ENCODE measurements at places on chromosomes 2 and 18. TPM values are rescaled to one million over a fixed set of nuclear protein-coding genes. Genes with fewer than 3 reads are reported as not detected.

- peaks cover 14% of the 10 kb centered on the region for H3K4me1 ChIP-seq
- H3K4me3 ChIP-seq: no peak overlapping the region
- no peak overlapping the region for H3K27ac ChIP-seq
Measured at GRCh38 chr2:136093583-136093982, 24.4 kb downstream of the CXCR4 start.

DNA sequence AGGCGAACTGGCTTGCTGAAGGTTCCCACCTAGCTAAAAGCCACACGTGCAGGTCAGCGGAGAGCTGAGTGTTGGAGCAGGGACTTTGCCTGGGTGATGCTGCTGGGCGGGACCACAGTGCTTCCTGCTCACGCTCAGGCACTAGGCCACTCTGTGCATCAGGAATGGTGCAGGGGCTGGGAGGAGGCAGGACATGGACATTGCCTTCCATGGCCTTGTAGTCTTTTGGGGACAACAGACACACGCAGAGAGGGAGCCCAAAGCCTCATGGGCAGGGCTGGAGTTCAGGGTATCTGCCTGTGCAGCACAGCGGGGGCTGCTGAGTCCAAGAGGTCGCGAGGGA lies 207.2 kb downstream of the ZBTB7C start:
- no peak overlapping the region for H3K27ac ChIP-seq
- H3K4me3 ChIP-seq: no peak overlapping the region
- H3K36me3 ChIP-seq: no peaks in the 10 kb centered on the region

GRCh38 chr2:59322005-59322404 lies 1080.9 kb upstream of the FANCL start:
- no peaks in the 10 kb centered on the region for H3K4me1 ChIP-seq
- H3K27me3 ChIP-seq: no peaks in the 10 kb centered on the region
- no peaks in the 10 kb centered on the region for H3K36me3 ChIP-seq
- no peak overlapping the region for H3K27ac ChIP-seq
- no peak for DNase-seq

DNA sequence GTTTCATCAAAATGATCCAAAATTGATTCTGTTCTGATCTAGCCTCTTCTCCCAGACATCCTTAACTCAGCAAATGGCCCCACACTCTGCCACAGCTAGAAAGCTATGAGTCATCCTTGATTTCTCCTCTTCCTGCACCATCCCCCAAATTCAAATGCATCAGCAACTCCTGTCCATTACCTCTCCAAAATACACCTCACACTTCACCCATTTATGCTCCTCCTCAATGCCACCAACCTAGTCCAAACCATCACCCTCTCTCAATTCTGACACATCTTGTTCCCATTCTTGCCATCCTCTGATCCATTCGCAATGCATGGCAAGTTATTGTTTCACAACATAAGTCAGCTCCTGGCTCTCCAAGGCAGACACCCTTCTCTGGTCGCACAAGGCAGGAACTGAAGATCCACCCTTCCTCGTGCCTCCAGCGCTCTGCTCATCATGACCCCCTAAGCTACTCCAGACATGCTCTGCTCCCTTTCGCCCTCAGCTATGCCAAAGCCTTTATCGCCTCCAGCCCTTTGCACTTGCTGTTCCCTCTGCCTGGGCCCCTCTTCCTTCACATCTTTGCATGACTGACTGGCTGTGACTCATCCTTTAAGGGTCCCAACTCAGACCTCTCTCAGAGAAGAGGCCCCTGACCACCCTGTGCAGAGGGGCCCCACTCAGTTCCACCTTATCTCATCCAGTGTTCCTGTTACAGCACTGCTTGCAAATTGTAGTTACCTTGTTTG lies 83.6 kb downstream of the MREG start:
- H3K36me3 ChIP-seq: no peaks in the 10 kb centered on the region
- no peak for DNase-seq
- no peak overlapping the region for H3K4me3 ChIP-seq
- no peaks in the 10 kb centered on the region for H3K4me1 ChIP-seq

- no peak overlapping the region for H3K27ac ChIP-seq
- no peaks in the 10 kb centered on the region for H3K4me1 ChIP-seq
- H3K27me3 ChIP-seq: no peaks in the 10 kb centered on the region
- H3K36me3 ChIP-seq: no peaks in the 10 kb centered on the region
- no peak for DNase-seq
Measured at GRCh38 chr2:179939259-179939658, 67.8 kb downstream of the CWC22 start.

- no peak overlapping the region for H3K4me3 ChIP-seq
- H3K36me3 ChIP-seq: no peaks in the 10 kb centered on the region
- no peaks in the 10 kb centered on the region for H3K4me1 ChIP-seq
- DNase-seq: no peak
Measured at GRCh38 chr18:36325846-36326245, 28.3 kb downstream of the FHOD3 start.

- no peak overlapping the region for H3K4me3 ChIP-seq
- H3K36me3 ChIP-seq: no peaks in the 10 kb centered on the region
- peaks cover 22% of the 10 kb centered on the region for H3K4me1 ChIP-seq
- no peak overlapping the region for H3K27ac ChIP-seq
Measured at GRCh38 chr2:48233005-48233404, 296.9 kb upstream of the STON1 start.

DNA sequence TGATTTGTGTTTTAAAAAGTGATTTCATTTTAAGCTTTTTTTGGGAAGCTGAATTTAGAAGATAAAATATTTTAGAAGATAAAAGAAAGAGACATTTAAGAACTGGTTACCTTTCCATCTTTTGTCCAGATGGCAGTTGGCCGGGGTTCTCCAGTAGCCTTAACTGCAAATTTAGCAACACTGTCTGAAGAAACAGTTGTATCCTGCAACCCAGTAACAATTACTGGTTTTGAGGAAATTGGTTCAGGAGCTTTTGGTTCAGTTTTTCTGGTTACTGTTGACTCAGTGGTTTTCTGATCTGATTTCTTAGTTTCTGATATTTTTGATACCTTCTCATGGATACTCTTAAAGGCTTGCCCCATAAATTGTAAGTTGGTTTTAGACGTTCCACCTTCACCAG lies 49.9 kb downstream of the PLEKHA3 start:
- no peak for DNase-seq
- H3K4me3 ChIP-seq: no peak overlapping the region
- H3K4me1 ChIP-seq: peaks cover 7% of the 10 kb centered on the region
- H3K36me3 ChIP-seq: peaks cover 31% of the 10 kb centered on the region

DNA sequence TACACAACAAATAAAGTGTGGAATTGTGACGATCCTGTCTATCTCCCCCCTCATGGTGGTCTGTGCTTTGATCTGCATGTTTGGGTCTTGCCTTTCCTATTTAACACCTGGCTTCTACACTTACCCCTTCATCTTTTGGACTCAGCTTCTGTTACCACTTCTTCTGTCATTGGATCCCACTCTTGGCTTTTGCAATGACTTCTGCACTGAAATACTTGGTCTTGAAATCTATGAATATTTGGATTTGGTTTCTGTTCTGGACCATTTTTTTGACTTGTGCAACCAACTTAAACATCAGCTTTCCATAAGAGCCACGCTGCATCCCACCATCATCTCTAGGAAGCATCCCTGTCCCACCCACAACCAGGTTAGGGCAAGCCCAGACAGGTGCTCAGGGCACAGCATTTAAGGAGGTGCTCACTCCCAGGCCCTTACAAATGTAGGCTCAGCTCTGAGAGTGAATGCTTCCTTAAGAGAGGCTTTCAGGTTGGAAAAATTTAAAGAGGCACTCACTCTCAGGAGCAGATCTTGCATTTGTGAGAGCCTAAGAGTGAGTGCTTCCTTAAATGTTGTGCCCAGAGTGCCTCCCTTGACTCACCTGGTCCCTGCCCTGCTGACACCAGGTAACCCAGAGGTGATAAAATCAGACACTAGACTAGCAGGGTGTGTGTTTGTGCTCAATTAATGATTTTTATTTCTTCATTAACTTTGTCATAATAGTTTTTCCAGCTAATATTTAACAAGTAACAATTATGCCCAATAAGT lies 124.5 kb upstream of the SH3BP4 start:
- DNase-seq: no peak
- no peaks in the 10 kb centered on the region for H3K27me3 ChIP-seq
- no peak overlapping the region for H3K27ac ChIP-seq
- H3K4me3 ChIP-seq: no peak overlapping the region
- no peaks in the 10 kb centered on the region for H3K4me1 ChIP-seq

GRCh38 chr18:75203416-75204268 lies 5.3 kb downstream of the PTGR3 start:
- no peaks in the 10 kb centered on the region for H3K27me3 ChIP-seq
- H3K36me3 ChIP-seq: no peaks in the 10 kb centered on the region
- no peak overlapping the region for H3K4me3 ChIP-seq

- no peaks in the 10 kb centered on the region for H3K4me1 ChIP-seq
- H3K36me3 ChIP-seq: no peaks in the 10 kb centered on the region
- no peak overlapping the region for H3K27ac ChIP-seq
- H3K27me3 ChIP-seq: peaks cover 13% of the 10 kb centered on the region
- no peak overlapping the region for H3K4me3 ChIP-seq
Measured at GRCh38 chr2:467101-467500, 179.2 kb upstream of the ALKAL2 start.

DNA sequence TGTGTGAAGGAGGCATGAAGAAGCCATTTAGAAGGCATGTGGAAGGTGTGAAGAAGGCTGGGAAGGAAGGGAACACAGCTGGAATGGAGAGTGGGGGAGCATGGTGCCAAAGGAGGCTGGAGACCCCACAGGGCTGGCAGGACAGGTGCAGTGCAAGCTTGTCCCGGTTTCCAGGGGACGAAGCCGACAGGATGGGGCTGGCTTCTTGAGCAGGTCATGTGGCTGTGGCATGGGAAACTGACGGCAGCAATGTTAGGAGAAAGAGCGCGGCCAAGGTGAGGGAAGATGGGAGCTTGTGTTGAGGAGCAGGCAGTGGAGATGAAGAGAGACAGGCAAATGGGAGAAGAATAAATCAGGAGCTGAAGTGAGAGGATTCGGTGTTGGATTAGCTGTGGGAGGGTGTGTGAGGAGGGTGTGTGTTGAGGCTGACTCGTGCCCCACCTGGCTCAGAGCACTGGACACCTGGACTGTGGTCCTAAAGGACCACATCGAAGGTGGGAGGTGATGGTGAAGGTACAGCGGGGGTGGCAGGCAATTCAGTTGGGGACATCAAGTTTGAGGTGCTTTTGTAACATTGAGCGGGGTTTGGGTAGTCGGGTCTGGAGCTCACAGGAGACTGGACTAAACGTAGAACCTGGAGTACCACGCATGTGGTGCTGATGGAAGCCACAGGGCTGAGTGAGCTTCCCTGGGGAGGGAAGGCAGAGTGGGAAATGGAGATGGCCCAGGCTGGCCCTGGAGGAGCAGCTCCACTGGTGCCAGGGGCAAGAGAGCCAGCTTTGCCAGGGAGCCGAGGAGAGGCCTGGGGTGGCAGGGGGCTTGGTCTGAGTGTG lies 165.6 kb upstream of the HDAC4 start:
- no peak overlapping the region for H3K4me3 ChIP-seq
- no peaks in the 10 kb centered on the region for H3K27me3 ChIP-seq
- no peak for DNase-seq
- H3K4me1 ChIP-seq: no peaks in the 10 kb centered on the region
- H3K27ac ChIP-seq: no peak overlapping the region

- no peaks in the 10 kb centered on the region for H3K4me1 ChIP-seq
- DNase-seq: no peak
- H3K27ac ChIP-seq: no peak overlapping the region
- no peaks in the 10 kb centered on the region for H3K27me3 ChIP-seq
- H3K36me3 ChIP-seq: no peaks in the 10 kb centered on the region
- no peak overlapping the region for H3K4me3 ChIP-seq
Measured at GRCh38 chr2:119484834-119485233, 39.4 kb downstream of the SCTR start.

- no peak overlapping the region for H3K27ac ChIP-seq
- H3K36me3 ChIP-seq: no peaks in the 10 kb centered on the region
- H3K27me3 ChIP-seq: no peaks in the 10 kb centered on the region
- no peak overlapping the region for H3K4me3 ChIP-seq
- H3K4me1 ChIP-seq: no peaks in the 10 kb centered on the region
Measured at GRCh38 chr2:132468821-132469675, 52.4 kb downstream of the GPR39 start.

DNA sequence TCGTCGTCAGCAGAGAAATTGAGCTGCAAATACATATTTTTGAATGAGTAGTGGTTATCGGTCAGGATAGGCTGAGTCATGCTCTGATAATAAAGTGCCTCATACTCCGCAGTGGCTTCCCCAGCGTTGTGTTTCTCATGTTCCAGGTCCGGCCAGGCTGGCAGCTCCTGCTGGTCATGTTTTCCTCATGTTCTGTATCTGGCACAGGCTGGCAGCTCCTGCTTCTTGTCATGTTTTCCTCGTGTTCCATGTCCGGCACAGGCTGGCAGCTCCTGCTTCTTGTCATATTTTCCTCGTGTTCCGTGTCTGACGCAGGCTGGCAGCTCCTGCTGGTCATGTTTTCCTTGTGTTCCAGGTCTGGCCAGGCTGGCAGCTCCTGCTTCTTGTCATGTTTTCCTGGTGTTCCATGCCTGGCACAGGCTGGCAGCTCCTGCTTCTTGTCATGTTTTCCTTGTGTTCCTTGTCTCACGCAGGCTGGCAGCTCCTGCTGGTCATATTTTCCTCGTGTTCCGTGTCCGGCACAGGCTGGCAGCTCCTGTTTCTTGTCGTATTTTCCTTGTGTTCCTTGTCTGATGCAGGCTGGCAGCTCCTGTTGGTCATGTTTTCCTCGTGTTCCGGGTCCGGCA lies 148.9 kb downstream of the ATP9B start:
- DNase-seq: no peak
- H3K27me3 ChIP-seq: no peaks in the 10 kb centered on the region
- H3K27ac ChIP-seq: no peak overlapping the region
- H3K4me3 ChIP-seq: no peak overlapping the region
- H3K36me3 ChIP-seq: no peaks in the 10 kb centered on the region
- H3K4me1 ChIP-seq: no peaks in the 10 kb centered on the region

- no peak for DNase-seq
- no peaks in the 10 kb centered on the region for H3K36me3 ChIP-seq
- H3K27me3 ChIP-seq: no peaks in the 10 kb centered on the region
- no peak overlapping the region for H3K27ac ChIP-seq
- no peaks in the 10 kb centered on the region for H3K4me1 ChIP-seq
Measured at GRCh38 chr2:45974762-45975408, 322.3 kb upstream of the EPAS1 start.

GRCh38 chr2:60551240-60552077 lies 2.0 kb downstream of the BCL11A start:
- H3K36me3 ChIP-seq: no peaks in the 10 kb centered on the region
- peaks cover 38% of the 10 kb centered on the region for H3K27me3 ChIP-seq
- peaks cover 58% of the 10 kb centered on the region for H3K4me1 ChIP-seq
- peak; percentile 26 for DNase-seq
- no peak overlapping the region for H3K27ac ChIP-seq

GRCh38 chr18:36817039-36817438 lies 11.8 kb downstream of the TPGS2 start:
- peaks cover 13% of the 10 kb centered on the region for H3K36me3 ChIP-seq
- H3K27ac ChIP-seq: no peak overlapping the region
- no peak overlapping the region for H3K4me3 ChIP-seq

Gene SGPP2
- total RNA-seq: 8.8 TPM

Gene DYSF
- 0.28 TPM for total RNA-seq

Gene ABCG5
- not detected for total RNA-seq
